ENCODE measurements at places on chromosomes 3 and 15. TPM values are rescaled to one million over a fixed set of nuclear protein-coding genes. Genes with fewer than 3 reads are reported as not detected.

GRCh38 chr15:95086531-95087252 is 855.3 kb downstream of the MCTP2 start:
- no peak overlapping the region for H3K4me3 ChIP-seq
- H3K27ac ChIP-seq, result no peak overlapping the region
- H3K27me3 ChIP-seq, result no peaks in the 10 kb centered on the region
- DNase-seq, result no peak
- H3K4me1 ChIP-seq, result no peaks in the 10 kb centered on the region
- H3K36me3 ChIP-seq, result no peaks in the 10 kb centered on the region

DNA sequence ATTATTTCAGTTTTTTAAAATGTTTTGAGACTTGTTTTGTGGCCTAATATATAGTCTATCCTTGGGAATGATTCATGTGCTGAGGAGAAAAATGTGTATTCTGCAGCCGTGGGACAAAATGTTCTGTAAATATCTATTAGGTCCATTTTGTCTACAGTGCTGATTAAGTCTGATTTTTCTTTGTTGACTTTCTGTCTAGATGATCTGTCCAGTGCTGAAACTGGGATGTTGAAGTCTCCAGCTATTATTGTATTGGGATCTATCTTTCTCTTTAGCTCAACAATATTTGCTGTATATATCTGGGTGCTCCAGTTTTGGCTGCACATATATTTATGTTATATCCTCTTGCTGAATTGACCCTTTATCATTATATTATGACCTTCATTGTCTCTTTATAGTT is 85.2 kb downstream of the UBE2E2 start:
- H3K27me3 ChIP-seq, result no peaks in the 10 kb centered on the region
- peaks cover 6% of the 10 kb centered on the region for H3K4me1 ChIP-seq
- DNase-seq, result no peak

DNA sequence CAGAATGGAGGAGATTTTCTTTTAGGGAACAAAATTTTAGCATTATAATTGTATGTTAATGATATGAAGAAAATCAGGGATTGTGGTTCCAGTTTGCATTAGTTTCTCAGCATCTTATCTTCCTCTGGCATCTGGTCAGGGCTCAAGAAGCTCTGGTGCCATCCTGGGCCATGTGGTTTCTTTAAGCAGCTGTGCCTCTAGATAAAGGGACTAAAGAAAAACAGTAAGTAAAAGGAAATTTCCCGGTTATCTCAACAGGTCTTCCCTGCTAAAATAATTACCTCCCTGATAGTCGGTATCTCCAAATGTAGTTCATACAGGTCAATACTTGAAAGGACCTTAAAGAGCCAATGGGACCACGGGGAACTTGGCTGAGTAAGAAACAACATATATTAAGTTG is 375.1 kb upstream of the RBMS3 start:
- H3K27me3 ChIP-seq, result no peaks in the 10 kb centered on the region
- no peaks in the 10 kb centered on the region for H3K4me1 ChIP-seq
- DNase-seq, result no peak
- H3K4me3 ChIP-seq, result no peak overlapping the region
- H3K27ac ChIP-seq, result no peak overlapping the region

- H3K36me3 ChIP-seq, result no peaks in the 10 kb centered on the region
- peak within 1 kb of the TSS; percentile 38 for H3K4me3 ChIP-seq
- H3K4me1 ChIP-seq, result peaks cover 14% of the 10 kb centered on the region
- DNase-seq, result no peak
- H3K27ac ChIP-seq, result no peak within 1 kb of the TSS
These were observed at the start of gene HOMER2 for GRCh38 chr15:82952158-82953081. TSS of gene HOMER2 (minus strand) at chr15:82952720. CDS start at chr15:82952535, 185 bp downstream.

DNA sequence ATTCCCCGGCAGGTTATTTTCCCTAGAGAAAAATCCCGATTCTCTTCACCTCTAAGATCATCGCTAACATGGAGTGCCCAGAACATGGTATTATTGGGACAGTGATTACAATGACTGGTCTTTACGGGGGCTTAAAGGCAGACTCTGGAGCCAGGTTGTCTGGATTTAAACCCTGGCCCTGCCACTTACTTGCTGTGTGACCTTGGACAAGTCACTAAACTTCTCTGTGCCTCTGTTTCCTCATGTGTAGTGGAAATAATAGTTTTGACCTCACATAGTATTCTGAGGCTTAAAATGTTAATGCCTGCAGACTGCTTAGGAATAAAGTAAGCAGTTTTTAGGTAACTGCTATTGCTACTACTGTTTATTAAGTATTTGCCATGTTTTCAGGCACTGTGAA is 4.4 kb downstream of the PLA2G4D start:
- H3K27me3 ChIP-seq, result no peaks in the 10 kb centered on the region
- no peak for DNase-seq
- no peaks in the 10 kb centered on the region for H3K4me1 ChIP-seq
- no peak overlapping the region for H3K27ac ChIP-seq
- no peaks in the 10 kb centered on the region for H3K36me3 ChIP-seq

The ANKRD34C gene
- not detected for total RNA-seq
